GM12891 (cell line): ENCODE measurements at places on chromosomes 1 and 21.

DNA sequence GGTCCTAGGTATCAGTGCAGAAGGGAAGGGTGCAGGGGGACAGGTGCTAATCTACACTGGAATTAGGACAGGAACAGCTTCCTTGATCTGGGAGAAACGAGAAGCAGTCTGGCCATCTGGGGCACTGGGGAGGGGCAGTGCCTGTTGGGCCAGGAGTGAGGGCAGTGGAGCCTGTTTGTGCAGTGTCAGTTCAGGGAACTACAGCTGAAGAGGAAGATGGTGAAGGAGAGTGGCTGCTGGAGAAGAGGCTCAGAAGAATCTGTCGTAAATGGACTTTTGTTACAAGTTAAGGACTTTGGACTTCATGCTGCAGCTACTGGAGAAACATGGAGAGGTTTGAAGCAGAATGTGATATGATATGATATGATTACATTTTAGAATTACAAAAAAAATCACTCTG is 3.2 kb upstream of the TNFSF4 start:
- no peak for DNase-seq

DNA sequence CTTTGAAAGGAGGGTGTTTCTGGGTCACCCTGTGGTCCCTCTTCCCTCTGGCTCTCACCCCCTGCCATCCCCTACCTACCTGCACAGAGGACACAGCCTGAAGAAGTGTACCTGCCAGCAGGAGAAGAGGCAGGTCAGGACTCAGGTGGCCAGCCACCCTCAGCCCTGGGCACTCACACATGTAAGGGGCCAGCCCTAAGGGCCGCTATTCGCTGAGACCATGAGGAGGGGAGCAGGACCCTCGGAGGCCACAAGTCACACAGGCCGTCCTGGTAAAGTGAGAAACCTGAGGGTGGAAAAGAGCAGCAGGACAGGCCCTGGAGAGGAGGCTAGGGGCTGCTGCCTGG is 1.2 kb downstream of the ZNF692 start:
- no peak for DNase-seq

GRCh38 chr21:36027347-36027746 is 33.0 kb downstream of the SETD4 start:
- no peak for DNase-seq

- no peak for DNase-seq
Measured at GRCh38 chr1:55466921-55467320, 251.8 kb upstream of the USP24 start.

GRCh38 chr1:6825828-6826227 is 40.6 kb downstream of the CAMTA1 start:
- DNase-seq, result no peak

GRCh38 chr1:47901001-47901575 is 96.1 kb downstream of the TRABD2B start:
- DNase-seq, result no peak

DNA sequence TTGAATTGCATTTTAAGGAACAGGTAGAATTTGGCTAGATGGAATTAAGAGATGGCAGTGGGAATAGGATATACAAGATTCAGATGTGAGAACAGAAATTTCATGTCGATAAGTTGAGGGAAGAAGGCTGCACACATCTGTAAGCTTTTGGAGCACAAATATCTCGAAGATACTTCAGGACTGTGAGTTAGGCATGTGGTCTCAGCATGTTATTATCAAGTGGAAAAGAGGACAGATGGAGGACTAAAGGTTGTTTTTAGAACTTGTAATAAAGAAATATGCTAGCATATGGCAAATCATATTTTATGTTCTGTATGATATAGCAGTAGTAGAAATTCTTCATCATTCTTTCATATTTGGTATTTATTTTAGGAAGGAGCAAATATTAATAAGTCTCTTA is 61.5 kb downstream of the KIF1B start:
- DNase-seq, result no peak

DNA sequence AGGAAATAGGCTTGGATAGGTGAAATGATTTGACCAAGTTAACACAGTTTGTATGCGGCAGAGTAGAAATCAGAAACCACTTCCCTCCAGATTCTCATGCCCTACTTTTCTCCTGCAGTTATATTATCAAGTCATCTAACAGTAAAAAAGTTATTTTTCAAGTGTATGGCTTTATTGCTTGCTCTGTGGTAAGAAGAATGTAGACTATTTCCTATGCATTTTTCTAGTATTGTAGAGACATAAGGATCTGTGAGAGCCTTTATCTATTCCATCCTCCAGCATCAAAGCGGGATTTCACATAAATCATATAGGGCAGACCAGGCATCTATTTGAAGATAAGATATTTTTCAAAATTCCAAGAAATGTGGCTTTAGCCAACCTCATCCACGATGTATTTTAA is 208.5 kb downstream of the TTLL7 start:
- DNase-seq, result no peak

GRCh38 chr1:219419860-219420259 is 193.0 kb downstream of the ZC3H11B start:
- no peak for DNase-seq

DNA sequence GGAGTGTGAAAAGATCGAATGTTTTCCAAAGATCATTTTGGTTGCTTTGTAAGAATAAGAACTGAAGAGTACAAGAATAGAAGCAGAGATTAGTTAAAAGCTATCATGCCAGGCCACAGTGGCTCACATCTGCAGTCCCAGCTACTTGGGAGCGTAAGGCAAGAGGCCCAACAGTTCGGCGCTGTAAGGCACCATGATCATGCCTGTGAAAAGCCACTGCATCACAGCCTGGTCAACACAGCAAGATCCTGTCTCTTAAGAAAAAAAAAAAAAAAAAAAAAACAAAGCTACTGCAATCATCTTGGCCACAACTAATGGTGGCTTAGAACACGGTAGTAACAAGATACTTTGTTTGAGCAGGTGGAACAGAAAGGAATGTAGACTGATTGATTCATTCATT is 116.2 kb downstream of the EIF4G3 start:
- no peak for DNase-seq

DNA sequence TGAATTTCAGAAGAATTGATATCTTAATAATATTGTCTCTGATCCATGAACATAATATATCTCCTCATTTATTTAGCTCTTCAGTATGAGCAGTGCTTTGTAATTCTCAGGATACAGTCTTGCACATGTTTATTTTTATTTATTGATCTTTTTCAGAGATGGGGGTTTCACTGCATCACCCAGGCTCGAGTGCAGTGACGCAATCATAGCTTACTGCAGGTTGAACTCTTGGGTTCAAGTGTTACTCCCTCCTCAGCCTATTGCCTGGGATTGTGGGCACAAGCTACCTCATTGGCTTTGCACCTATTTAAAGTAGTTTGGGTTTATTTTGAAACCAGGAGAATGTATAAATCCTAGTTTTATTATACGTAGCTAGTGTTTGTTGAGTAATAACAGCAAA is 4.7 kb downstream of the RPS6KC1 start:
- no peak for DNase-seq

- no peak for DNase-seq
Measured at GRCh38 chr1:37657620-37658412, 23.1 kb upstream of the RSPO1 start.

- no peak for DNase-seq
Measured at GRCh38 chr1:158506369-158506987, 34.5 kb downstream of the OR10R2 start.

- no peak for DNase-seq
Measured at GRCh38 chr1:152965853-152966252, 4.6 kb upstream of the SPRR4 start.

GRCh38 chr1:983798-984475 is 2.0 kb upstream of the PERM1 start:
- DNase-seq, result peak; percentile 91

DNA sequence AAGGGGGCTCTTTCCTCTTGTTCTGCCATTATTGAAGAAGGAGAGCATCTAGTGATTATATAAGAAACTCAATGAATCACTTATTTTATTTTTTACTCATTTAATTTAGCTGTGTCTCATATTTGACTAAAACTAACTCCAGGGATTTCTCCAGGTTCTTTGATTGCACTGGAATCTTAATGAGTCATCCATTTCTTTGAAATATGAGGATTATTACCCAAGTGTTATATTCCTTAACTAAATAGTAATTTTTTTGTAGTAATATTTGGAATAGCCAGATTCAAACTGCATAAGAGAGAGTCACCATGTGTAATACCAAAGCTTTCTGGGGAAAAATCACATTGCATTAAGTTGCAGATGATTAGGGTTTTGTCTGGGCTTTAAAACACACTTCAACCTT is 59.5 kb downstream of the NTMT2 start:
- no peak for DNase-seq

DNA sequence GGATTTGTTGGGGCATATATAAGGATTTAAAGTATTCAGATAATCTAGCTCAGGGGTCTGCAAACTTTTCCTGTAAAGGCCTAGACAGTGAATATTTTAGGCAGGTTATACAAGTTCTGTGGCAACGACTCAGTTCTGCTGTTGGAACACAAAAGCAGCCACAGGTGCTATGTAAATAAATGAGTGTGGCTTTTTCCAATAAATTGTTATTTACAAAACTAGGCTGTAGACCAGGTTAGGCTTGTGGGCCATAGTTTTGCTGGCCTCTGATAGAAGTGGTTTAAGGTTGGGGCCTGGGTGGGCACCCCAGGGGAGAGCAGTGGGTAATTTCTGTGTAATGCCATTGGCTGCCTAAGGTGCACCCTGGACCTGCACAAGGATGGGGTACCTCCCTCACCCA is 16.9 kb upstream of the IGFN1 start:
- DNase-seq, result no peak

- DNase-seq, result no peak
Measured at GRCh38 chr1:154972517-154973343, 1.8 kb upstream of the CKS1B start.

- no peak for DNase-seq
Measured at GRCh38 chr1:34787461-34788420, 5.1 kb upstream of the GJA4 start.

- DNase-seq, result no peak
Measured at GRCh38 chr1:218426343-218426657, 81.2 kb downstream of the TGFB2 start.

GRCh38 chr21:41141031-41141457 is 26.9 kb upstream of the BACE2 start:
- no peak for DNase-seq

DNA sequence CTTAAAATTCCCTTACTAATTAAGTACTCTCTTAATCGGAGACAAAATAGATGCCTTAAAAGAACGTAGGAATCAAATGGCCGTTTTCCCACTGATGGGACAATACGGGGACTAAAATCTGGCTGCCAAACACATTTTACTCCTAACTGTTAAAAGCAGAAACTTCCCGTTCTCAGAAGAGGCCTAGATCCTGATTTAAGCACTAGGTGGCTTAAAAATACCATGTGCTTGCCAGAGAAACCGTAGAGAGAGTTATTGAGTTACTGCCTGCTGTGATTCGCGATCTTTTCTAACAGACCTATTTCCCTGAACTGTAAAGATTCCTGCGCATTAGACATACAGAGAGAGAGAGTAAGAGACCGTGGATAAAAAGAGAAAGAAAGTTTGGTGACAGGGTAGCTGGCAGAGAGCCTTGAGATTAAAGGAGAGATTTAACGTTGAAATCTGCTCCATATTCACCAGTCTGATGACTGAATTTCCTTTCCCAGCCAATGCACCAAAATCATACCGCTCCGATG is 54.4 kb upstream of the STUM start:
- DNase-seq, result no peak

DNA sequence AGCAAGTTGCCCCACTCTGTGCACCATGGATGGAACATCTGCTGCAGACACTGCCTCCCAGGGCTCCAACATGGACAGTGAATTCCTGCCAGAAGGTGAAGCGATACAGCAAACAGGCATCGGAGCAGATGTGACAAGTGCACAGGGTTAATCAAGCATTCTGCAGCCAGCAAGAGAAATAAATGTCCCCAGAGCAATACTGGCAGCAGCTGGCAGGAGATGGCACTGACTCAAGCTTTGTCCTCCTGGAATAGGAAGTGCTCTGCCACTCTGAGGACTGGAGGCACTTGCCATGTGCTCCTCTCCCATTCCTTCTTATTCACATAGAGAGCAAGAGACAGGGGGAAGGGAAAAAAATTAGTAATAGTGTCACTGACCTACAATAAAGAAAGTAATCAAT is 402.7 kb upstream of the DAB1 start:
- DNase-seq, result no peak

DNA sequence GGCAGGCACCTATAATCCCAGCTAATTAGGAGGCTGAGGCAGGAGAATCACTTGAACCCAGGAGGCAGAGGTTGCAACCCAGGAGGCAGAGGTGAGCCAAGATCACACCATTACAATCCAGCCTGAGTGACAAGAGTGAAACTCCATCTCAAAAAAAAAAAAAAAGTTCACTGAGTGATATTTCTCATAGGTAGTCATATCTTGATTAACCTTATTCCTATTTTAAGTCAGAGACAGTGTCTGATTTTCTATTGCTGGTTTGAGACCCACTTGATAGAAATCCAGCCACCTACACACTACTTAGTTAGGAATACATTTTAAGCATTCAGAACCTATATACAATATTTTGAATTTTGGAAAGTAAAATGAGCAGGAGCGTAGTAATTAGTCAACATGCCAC is 357.4 kb upstream of the ADGRL2 start:
- DNase-seq, result no peak

DNA sequence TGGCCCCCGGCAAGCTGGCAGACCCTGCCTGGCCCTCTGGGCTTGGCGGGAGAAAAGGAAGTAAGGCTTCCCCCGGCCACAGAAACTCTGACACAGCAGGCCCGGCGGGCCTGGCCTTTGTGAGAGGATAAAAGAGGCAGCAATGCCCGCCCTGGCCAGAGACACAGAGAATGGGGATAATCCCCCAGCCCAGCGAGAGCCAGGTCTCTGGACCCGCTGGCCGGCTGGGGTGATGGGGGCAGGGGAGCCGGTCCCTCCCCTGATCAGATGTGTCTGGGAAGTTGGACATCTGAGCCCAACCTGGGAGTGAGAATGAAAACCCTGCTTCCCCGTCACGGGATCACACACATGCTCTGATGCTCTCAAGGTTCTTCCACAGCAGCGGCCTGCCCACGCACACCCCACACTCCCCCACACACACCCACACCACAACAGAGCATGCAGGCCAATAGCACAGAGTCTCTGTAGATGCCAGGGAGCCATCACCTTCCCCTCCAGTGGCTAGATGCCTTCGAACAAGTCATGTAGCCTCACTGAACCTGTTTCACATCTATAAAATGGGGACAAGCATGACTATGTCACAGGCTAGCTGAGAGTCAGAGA is 4.2 kb downstream of the RSPO1 start:
- DNase-seq, result no peak

DNA sequence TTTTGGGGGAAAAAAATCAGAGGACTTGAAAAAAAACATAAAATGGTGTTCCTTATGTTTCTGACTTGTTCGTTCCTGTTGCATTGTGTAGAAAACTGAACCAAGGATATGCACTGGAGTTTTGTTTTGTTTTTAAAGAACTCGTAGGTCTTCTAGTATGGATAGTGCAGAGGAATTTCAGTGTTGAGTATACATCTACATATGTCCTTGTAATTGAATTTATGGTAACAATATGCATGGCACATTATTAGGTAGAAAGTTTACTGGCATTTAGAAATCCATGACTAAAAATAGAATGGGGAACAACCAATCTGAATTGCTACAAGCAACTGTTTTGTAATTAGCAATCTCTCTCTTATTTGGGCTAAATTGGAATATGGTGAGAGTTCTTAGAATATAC is 188.3 kb upstream of the ZRANB2 start:
- no peak for DNase-seq
